Jurkat, Clone E6-1 (cell line): ENCODE measurements at places on chromosomes 7 and 10.

GRCh38 chr10:21315645-21316220 lies 209.7 kb downstream of the SKIDA1 start:
- DNase-seq: no peak

- no peak for DNase-seq
Measured at GRCh38 chr10:80132299-80133139, at the start of gene PLAC9. Gene PLAC9, plus strand, starts transcription at chr10:80132730. Its CDS starts 33 bp downstream, at chr10:80132763.

GRCh38 chr7:150958062-150958552 lies 20.0 kb downstream of the KCNH2 start:
- no peak for DNase-seq

DNA sequence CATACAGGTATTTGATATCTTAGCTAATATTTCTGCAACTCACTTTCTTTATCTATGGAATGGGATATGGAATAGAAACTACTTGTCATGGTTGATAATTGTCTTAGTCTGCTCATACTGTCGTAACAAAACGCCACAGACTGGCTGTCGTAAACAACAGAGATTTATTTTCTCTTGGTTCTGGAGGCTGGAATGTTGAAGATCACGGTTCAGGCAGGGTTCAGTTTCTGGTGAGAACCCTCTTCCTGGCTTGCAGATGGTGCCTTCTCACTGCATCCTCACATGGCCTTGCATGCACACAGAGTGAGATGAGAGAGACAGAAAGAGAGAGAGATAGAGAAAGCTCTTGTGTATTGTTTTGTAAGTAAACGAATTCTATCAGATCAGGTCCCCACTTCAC lies 332.7 kb upstream of the MAGI2 start:
- no peak for DNase-seq

- DNase-seq: no peak
Measured at GRCh38 chr10:59595593-59595992, 114.1 kb downstream of the SLC16A9 start.

- no peak for DNase-seq
Measured at GRCh38 chr10:51227897-51228713, 153.8 kb downstream of the PRKG1 start.

- DNase-seq: no peak
Measured at GRCh38 chr7:45938626-45939302, 17.7 kb upstream of the IGFBP3 start.

DNA sequence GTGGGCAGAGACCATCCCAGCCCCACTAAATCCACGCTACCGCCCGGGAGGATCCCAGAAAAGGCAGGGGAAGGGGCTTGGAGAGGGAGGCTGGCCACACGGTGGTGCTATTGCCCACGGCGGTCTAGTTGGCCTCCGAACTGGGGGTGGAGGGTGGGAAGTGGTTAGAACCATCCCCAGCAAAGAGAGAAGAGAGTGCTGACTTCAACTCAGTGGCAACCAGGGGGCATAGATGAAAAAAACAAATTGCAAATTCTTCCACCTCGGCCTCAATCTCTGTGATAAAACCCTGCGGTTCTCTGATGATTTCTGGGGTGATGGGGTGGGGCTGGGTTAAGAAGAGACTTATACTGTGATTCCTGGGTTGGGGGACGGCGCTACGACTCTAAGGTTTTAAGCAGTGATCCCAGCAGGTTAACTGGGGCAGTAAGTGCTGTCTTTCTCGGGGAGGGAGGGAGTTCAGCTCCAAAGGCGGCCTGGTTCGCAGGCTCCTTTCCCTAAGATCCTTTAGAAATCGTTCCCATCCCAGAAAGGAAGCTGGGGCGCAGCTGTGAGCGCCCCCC lies 154.5 kb upstream of the LYZL2 start:
- peak; percentile 85 for DNase-seq

DNA sequence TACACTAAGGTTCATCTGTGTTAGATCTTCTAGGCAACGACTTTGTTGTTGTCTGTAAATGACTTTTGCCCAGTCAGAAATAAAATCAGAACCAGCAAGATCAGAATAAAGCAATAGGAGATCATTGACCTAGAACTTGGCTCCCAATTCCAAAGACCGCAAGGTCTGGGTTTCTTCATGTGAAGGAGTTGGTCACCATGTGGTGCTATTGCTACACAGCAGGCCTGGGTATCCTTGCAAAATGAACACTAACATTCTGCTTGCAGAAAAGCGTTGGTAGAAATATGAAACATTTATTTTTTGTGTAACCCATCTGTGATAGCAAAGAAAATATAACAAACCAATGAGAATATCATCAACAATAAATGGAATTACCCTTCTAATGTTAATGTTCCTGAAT lies 831.0 kb downstream of the NXPH1 start:
- DNase-seq: no peak

DNA sequence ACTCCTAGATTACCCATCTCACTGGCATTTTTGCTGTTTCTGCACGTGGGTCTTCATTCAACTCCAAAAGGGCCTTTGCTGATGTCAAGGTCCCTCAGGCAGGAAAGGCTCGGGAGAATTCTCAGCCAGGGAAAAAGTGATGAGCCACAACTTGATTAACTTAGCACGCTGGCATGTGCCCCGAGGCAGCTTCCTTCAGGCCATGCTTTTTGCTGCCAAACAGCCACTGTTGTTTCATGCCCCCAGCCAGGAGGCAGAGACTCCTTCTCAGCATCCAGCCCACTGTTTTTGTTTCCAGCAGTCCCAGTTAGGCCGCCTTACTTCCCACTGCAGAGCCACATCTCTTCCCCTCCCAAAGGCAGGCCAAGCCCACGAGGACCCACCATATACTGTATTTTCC lies 266.5 kb upstream of the YAE1 start:
- DNase-seq: no peak

DNA sequence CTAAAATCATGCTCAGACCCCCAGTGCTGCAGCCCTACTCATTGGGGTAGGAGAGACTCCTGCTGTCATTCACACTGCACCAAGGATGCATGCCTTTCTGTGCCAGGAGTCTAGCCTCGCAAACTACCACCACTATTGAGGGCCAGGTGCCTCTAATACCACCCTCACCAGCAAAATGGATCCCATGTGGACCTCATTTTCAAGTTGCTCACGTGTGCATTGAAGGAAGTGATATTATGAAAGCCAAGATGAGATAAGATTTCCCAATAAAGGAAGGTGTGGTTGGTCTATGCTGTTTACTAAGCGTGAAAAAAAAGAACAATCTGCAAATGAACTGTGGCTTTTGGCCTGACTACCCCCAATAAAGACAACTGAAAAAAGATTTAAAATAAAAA lies 7.2 kb upstream of the LAMTOR4 start:
- no peak for DNase-seq

DNA sequence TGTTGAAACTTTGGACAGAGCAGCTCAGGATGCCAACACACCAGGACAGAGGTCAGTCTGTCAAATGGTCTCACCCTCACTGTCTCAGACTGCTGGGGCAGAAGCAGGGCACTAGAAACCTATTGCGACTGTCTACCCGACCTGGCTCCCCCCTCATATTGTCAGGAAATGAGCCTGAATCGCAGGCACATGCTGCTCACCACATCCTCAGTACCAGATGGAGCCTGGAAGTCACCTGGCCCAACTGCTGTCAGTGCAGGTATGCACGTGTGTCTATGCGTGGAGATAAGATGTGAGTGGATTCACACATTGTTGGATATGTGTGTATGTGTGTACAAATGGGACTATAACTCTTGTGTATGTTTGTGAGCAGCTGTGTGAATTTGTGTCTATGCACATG lies 3.2 kb upstream of the CDHR1 start:
- peak; percentile 87 for DNase-seq

- no peak for DNase-seq
Measured at GRCh38 chr7:27944643-27945042, 204.7 kb downstream of the TAX1BP1 start.

GRCh38 chr7:97835296-97836138 lies 36.7 kb downstream of the ASNS start:
- DNase-seq: peak; percentile 55

- DNase-seq: no peak
Measured at GRCh38 chr10:94456942-94457341, 54.6 kb downstream of the TBC1D12 start.

DNA sequence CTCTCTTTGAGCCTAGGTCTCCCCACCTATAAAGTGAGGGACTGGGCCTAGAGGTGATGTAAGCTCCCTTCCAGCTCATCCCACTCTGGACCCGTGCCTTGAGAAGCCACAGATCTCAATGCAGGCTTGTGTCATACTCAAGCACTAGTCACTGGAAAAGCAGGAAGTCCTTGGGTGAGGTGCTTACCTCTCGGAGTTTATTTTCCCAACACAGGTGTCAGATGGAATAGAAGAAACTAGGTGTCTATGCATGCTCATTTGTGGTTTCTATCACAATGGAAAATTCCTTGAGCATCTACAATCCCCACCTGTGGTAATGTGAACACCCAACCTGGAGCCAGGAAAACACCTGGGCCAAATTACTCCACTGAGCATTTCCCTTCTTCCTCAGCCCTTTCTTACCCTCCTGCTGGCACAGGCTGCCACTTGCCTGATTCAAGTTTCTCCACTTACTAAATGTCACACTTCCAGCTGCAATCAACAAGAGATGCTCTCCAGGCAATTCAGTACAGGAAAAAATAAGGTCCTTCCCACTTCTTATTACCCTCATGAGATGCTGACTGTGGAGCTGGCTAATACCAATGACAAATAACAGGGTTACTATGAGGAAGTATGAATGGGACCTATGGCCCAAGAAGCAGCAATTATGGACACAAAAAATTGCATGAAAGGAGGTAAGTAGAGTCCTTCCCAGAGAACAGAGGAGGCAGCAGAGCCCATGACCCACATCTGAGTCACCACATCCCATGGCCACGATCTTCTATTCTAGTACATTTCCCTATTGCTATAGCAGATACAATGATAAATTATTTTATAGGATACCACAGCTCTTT lies 13.1 kb downstream of the LSM5 start:
- DNase-seq: no peak

GRCh38 chr10:48234295-48234694 lies 40.2 kb downstream of the FRMPD2 start:
- no peak for DNase-seq

GRCh38 chr7:18579698-18580097 lies 84.1 kb downstream of the HDAC9 start:
- DNase-seq: no peak

DNA sequence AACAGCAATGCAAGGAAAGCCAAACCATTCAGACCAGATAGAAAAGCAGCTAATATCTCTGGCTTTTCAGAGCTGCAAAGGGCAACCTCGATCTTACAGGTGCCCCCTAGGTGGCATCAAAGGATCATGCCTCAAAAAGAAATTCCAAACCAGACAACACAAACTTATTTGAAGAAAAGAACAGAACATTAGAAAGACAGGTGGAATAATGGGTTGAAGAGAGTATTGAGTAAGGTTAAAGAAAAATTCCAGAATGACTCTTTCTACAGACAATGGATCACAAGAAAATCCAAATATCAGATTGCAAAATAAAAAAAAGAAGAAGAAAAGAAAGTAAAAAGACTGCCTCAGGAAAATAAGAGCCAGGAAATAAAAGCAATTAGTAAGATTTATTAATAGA lies 213.7 kb downstream of the ELMO1 start:
- peak; percentile 27 for DNase-seq

DNA sequence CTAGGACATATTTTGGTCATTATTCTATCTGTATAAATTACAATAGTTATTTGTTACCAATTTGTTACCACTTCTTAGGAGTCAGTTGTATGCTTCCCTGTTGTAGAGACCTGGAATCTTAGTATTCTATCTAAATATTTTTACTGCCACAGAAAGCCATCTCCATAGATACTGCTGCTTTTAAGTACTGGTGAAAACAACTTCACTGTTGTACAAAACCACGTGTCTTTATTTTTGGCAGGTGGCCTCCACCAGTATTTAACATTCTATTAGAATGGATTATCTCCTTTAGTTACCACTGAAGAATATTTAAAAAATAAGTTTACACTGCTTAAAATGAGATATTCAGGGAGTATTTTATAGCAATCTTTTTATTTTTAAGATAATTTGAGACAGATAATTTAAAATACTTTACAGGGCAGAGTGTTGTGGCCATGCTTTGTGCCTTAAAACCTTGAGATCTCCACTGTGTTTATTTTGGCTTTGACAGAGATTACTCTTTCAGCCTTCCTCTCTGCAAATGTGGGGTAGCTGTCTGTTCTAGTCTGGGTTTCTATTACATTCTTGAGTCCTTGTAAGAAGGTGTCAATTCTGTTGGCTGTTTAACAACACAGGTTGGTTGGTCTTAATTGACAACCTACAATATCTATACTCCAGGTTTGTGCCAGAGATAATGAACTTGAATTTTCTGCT lies 185.6 kb downstream of the LRRC4 start:
- DNase-seq: no peak

GRCh38 chr7:5424749-5425506 lies 1.3 kb upstream of the TNRC18 start:
- DNase-seq: no peak

DNA sequence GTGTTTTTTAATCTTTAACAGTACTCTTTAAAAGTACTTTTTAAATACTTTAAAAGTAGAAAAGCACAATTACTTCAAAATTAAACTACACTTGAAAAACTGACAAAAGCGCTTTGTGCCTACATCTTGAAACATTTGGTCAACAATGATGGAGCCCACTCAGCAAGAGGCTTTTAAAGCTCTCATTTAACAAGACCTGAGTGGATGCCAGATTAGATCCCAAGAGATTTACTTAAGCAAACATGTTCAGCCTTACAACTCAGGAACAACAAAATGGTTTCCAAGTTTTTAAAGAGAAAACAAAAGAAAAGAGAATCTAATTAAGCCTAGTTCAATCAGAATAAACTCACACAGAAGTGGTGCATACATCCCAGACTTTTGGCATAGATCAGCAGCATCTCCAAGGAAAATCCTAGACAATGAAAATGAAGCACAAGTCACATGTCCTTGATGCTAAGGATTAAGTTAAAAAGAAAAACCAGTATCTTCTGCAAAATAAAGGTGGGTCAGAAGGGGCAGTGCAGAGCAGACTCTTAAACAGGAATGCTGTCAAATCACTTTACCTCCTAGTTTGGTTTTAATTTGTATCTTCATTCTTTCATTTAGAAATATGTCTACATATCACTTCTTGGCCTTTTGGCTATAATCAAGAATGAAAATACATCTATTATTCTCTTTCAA lies 26.2 kb downstream of the HIBADH start:
- no peak for DNase-seq

GRCh38 chr10:46028584-46029460 lies 1.6 kb downstream of the NCOA4 start:
- peak; percentile 76 for DNase-seq

GRCh38 chr7:37052705-37053104 lies 328.4 kb upstream of the AOAH start:
- peak; percentile 41 for DNase-seq

DNA sequence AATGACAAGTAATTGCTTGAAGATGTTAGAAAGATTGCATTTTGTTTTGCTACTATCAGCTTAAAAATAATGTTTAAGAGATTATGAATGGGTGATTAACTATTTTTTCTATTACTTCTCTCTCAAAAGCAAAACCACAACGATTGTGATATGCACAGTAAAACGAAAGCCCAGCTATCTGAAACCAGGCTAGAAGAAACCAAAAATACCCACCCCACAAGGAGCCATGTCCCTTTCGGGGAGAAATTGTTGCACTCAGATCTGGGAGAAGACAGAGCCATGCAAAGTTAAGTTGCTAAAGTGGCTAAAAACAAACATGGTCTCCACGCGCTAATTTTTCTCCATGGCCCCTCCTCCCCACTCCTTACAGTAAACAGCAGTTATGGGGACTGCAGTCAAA lies 173.6 kb downstream of the RPS24 start:
- DNase-seq: no peak
